CD4-positive, alpha-beta T cell treated with Interleukin-12 subunit alpha and Interleukin-12 subunit beta, for 1 hour (primary cell): ENCODE measurements at places on chromosomes 13 and 19.

GRCh38 chr19:33325920-33326319, 23.6 kb upstream of the CEBPA start:
- DNase-seq = no peak

DNA sequence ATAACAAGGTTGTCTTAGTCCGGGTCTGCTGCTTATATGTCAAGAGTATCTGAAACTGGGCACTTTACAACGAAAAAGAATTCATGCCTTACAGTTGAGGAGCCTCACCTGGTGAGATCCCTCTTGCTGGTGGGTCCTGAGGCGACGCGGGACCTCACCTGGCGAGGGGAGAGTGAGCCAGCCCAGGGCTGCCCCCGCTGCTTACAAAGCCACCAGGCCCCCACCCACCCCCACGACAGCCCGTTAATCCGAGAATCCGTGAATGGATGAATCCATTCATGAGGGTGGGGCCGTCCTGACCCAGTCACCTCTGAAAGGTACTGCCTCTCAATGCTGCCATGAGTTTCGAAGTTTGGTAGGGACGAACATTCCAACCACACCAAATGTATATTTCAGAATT, 54.0 kb upstream of the F7 start:
- no peak for DNase-seq

GRCh38 chr13:76822698-76823267, 63.4 kb downstream of the KCTD12 start:
- peak; percentile 23 for DNase-seq

- no peak for DNase-seq
These were observed 47.3 kb downstream of the LATS2 start for GRCh38 chr13:21014139-21014501.

GRCh38 chr13:21837841-21838551, 167.1 kb downstream of the FGF9 start:
- DNase-seq = no peak

GRCh38 chr13:24737042-24737441, 26.9 kb upstream of the RNF17 start:
- no peak for DNase-seq

GRCh38 chr19:51780270-51780669, 14.7 kb upstream of the FPR3 start:
- DNase-seq = no peak
